Keratinocyte (primary cell): ENCODE measurements at places on chromosomes 4 and X. TPM values are rescaled to one million over a fixed set of nuclear protein-coding genes. Genes with fewer than 3 reads are reported as not detected.

Gene CFAP99
- not detected in 3 replicates for polyA plus RNA-seq

Gene FAM241A
- polyA plus RNA-seq = 1.4 to 2.9 TPM (median 2.1 TPM) in 3 replicates

GRCh38 chrX:8235026-8235425, 64.0 kb upstream of the VCX2 start:
- H3K4me3 ChIP-seq = no peak overlapping the region
- no peak for DNase-seq
- H3K27me3 ChIP-seq = no peaks in the 10 kb centered on the region
- no peaks in the 10 kb centered on the region for H3K4me1 ChIP-seq
- no peaks in the 10 kb centered on the region for H3K36me3 ChIP-seq
- H3K27ac ChIP-seq = no peak overlapping the region

- no peaks in the 10 kb centered on the region for H3K27me3 ChIP-seq
- DNase-seq = no peak
- H3K4me1 ChIP-seq = no peaks in the 10 kb centered on the region
- H3K4me3 ChIP-seq = no peak overlapping the region
Observed at GRCh38 chr4:64822405-64822804, 413.2 kb upstream of the TECRL start.

DNA sequence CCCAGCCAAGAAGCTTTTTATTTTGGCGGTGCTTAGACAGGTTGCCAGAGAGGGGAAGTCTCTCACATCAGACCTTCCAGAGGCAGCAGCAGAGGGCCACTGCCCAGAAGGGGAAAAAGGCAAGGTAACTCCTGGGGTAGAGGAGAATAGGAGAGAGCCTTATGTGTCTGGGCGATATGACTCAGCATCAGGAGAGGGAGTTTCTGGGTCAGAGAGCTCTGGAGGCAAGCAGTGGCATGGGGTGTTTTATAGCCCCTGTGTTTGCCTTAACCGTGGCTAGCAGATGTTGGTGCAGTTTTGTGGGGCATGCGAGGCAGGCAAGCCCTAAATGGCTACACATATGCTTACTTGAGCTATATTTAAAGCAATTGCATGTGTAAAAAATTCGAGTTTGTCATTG, 8.3 kb upstream of the ZXDB start:
- no peaks in the 10 kb centered on the region for H3K36me3 ChIP-seq
- no peak overlapping the region for H3K27ac ChIP-seq
- no peaks in the 10 kb centered on the region for H3K27me3 ChIP-seq
- H3K4me3 ChIP-seq = no peak overlapping the region

DNA sequence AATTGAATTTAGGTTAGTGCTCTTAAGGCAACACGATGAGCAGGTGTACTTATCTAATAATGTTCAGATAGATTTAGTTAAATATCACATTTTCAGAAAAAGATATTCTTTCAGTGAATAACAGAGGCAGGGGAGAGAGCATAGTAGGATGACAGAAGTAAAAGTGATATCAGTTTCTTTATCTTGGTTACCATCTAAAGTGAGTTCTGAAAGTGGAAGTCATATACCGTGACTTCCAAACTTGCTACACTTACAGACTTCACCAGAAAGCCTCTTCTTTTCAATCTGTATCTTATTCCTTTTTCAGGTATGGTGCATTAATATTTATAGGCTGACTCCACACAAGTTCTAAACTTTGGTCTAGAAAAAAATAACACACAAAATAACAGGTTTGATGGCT, 124.9 kb downstream of the POU4F2 start:
- no peak overlapping the region for H3K4me3 ChIP-seq
- no peaks in the 10 kb centered on the region for H3K4me1 ChIP-seq
- H3K27ac ChIP-seq = no peak overlapping the region
- H3K36me3 ChIP-seq = no peaks in the 10 kb centered on the region
- no peaks in the 10 kb centered on the region for H3K27me3 ChIP-seq

- H3K4me1 ChIP-seq = no peaks in the 10 kb centered on the region
- no peak overlapping the region for H3K27ac ChIP-seq
- no peak overlapping the region for H3K4me3 ChIP-seq
- no peaks in the 10 kb centered on the region for H3K36me3 ChIP-seq
- no peak for DNase-seq
Observed at GRCh38 chrX:17822351-17822750, 38.7 kb downstream of the RAI2 start.
